ENCODE measurements at places on chromosomes 6 and 20.

- DNase-seq = peak; percentile 63
Measured at GRCh38 chr6:45746046-45746445, 269.6 kb downstream of the CLIC5 start.

- peak; percentile 46 for DNase-seq
Measured at GRCh38 chr6:4017834-4018170, 61.1 kb downstream of the FAM217A start.

- DNase-seq = no peak
Measured at GRCh38 chr20:61014491-61014890, 237.6 kb upstream of the CDH4 start.

DNA sequence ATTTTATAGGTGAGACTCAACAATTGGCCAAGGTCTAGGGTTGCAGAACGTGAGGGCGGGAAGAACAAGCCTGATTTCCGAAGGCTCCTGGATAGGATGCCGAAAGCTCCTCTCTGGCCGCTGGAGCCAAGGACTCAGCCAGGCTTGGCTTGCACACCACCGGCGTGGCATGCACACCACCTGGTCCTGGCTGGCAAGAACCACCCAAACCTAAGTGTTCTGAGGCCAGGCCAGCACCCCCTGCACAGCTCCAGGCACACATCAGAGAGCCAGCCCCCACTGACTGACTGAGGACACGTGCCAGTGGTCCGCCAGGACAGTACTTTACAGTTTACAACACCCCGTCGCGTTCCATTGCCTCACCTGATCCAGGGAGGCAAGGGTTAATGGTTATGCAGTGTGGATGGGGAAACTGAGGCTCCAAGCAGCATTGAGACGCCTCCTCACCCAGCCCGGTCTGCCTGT, 414 bp downstream of the TGM2 start:
- no peak for DNase-seq

DNA sequence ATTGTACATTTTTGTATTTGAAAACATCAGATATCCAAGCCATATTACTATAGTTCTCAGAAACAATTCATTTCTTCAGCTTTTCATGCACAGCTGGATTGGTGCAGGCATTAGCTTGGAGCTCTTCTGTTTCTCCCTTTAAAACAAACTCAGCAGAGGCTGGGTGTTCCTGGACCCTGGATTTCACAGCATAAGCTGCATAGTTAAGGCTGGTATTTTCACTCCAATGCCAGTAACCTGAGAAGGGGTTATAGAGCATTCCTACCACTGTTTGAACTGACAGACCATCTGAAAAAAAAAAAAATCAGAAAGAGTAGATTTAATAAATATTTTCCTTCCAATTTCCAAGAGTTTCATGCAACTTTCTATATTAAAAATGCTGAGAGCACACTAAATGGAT, 20.1 kb upstream of the FAXC start:
- no peak for DNase-seq

GRCh38 chr20:20812136-20812535, 99.7 kb upstream of the RALGAPA2 start:
- DNase-seq = no peak

DNA sequence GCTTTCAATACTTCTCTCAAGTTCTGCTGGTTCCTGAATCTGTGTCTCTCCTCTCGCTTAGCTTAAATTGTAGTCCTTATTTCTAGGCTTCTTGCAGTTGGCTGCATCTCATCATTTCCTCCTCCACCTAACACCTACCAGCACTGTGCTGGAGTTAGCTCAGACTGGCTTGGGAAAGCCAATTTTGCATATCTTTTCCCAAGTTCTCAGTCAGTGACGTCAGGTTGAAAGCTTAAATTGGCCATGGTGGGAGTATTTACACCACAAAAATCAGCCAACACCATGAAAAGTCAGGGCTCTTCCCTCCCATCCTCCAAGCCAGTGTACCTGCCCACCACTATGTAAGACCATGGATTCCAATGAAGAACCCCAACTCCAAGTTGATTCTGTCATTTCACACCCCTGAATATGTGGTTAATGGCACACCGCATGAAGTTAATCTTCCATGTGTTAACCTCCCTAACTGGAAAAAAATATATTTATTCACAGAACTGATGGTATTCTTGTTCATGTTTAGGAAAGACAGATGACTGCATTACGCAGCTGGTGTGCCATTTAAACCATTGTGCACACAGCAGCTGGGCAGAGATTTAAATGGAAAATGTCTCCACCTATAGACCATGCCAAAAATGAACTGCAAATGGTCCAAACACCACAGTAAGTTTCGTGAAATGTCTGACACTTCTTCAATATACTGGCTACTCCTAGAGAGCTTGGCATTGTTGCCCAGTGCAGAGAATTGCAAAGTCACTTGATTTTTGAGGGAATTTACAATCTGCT, 274.1 kb upstream of the MAP3K7 start:
- DNase-seq = peak; percentile 12

- DNase-seq = no peak
Measured at GRCh38 chr6:33313105-33313708, 671 bp downstream of the TAPBP start.

GRCh38 chr6:6626187-6626586, 37.7 kb downstream of the LY86 start:
- DNase-seq = no peak

- peak; percentile 32 for DNase-seq
Measured at GRCh38 chr6:31701666-31702404, 1.3 kb downstream of the ABHD16A start.

GRCh38 chr20:33277471-33278441, 5.3 kb upstream of the BPIFB1 start:
- no peak for DNase-seq

DNA sequence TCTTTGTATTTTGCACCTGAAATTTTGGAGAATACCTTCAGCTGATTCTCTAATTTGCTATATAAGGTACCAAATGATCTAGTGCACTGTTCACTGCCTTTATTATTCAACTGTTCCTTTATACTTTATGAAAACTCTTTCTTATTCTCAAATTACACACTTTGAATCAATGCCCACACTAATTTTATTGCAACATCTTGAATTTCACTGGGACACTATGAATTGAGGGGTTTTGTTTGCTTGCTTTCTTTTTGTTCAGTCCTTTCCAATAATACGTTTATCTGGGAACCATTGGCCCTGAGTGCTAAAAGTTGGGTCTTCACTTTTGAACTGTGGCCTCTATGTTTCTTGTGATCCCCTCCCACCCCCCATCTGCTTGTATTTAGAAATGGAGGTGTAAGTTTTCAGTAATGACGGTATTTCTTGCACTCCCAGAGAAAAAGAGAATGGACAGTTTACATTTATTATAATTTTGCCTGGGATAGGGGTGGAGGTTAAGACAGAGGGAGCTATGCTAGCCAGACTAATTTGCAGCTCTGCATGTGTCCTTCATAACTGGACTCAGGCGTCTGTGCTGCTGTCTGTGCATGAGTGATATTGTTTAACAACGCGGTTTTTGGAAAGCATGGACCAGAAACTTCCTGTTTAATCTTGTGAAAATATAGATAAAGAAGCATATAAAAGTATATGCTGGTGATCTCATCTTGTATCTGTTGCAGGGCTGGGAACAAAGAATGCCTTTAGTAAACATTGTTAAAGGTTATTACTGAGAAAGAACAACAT, 98.1 kb downstream of the DNAH8 start:
- DNase-seq = no peak

DNA sequence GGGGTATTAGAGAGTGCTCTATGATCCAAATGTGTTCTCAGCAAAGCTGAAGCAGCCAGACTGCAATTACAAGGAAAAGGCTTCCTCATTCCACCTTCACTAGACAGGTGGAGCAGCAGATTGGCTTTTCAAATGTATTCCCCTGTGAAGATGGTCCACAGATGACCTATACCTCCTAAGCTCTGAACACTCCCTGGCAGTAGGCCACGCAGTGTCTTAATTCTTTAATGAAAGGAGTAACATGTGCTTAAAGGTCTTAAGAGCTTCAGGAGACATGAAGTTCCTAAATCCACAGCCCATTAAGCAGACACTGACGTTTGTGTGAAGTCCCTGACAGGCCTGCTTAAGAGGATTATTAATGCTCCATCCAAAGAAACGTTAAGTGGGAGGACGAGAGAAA, 138.9 kb upstream of the NUP153 start:
- no peak for DNase-seq

DNA sequence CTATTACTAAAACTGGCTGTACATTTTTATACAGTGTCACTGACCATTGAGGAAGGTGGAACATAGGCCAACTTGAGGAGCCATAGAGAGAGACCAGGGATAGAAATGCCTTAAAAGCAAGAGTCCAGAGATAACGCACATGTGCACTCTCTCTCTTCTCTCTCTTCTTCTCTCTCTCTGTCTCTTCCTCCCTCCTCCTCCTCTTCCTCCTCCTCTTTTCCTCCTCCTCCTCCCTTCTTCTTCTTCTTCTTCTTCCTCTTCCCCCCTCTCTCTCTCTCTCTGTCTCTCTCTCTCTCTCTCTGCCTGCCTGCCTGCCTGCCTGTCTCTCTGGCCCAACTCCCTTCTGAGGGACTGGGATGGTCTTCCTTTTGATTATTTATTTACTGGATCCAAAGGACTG, 16.3 kb upstream of the ADIG start:
- DNase-seq = no peak

- peak; percentile 21 for DNase-seq
Measured at GRCh38 chr6:116468293-116468692, 7.1 kb downstream of the CALHM6 start.

- peak; percentile 95 for DNase-seq
Measured at GRCh38 chr6:33840048-33840926, 36.5 kb upstream of the MLN start.

- DNase-seq = peak; percentile 87
Measured at GRCh38 chr6:121849477-121849876, 414.0 kb downstream of the GJA1 start.

DNA sequence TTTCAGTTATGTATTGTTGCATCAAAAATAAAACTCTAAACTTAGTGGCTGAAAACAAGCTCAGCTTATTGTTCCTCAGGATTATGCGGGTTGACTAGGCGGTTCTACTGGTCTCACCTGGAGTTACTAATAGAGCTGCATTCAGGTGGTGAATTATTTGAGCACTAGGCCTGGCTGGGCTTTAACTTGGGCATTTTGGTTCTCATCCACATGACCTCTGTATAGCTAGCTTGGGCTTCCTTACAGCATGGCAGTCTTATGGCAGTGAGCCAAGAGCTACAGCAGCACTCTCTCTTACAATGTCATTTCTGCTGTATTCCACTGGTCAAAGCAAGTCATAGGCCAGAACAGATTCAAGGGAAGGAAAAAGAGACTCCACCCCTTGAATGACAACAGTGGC, 1.6 kb downstream of the PGBD1 start:
- DNase-seq = no peak

DNA sequence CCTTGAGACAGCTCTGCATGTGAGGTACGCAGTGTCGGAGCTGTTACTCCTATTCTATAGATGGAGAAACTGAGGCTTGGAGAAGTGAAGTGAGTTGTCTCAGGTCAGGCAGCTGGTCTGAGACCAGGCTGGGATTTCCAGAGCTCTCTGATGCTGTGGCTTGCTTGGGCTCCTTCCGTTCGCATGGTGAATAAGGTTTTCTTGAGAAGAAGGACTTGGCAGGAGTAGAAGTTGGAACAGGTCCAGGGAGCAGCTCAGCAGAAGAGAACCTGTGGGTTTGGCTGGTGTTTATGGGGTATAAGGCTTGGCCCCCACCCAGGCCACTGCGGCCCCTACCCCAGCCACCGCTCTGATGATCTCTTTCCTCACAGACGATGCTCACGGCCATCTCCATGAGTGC, 7.4 kb downstream of the SLC12A5 start:
- no peak for DNase-seq

DNA sequence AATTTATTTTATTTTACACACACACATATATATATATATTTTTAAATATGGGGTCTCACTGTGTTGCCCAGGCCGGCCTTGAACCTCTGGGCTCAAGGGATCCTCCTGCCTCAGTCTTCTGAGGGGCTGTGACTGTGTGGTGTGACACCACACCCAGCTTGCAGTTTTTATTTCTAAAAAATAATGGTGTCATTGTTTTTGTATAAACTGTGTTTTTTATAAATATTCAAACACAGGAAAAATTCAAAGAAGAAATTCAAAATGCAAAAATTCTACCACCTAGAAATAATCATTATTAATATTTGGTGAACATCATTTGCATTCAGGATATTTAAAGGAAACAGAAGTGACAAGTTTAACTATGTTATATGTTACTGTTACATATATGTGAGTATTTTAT, 3.1 kb downstream of the CCDC28A start:
- no peak for DNase-seq

GRCh38 chr6:28880894-28881780, 42.6 kb downstream of the TRIM27 start:
- DNase-seq = peak; percentile 80

GRCh38 chr20:8602389-8603116, 466.3 kb upstream of the PLCB4 start:
- no peak for DNase-seq

DNA sequence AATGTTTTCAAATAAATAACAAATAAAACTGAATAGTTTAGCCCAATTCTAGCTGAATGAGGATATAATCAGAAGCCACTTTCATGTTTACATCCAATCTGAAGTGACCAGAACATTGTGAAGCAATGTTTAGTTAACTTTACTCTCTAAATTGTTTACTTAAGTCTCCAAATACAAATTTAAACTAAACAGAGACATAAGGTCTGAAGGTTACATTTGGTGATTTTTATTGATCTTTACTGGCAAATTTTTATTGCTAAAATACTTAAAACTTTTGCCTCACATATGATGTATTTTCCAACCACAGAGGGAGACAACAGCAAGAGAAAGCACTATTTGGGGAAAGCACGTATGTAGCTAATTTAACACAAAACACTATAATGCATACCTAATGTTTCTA, 106.8 kb upstream of the THEMIS start:
- DNase-seq = no peak

- DNase-seq = no peak
Measured at GRCh38 chr6:43847741-43848630, 78.0 kb downstream of the VEGFA start.

DNA sequence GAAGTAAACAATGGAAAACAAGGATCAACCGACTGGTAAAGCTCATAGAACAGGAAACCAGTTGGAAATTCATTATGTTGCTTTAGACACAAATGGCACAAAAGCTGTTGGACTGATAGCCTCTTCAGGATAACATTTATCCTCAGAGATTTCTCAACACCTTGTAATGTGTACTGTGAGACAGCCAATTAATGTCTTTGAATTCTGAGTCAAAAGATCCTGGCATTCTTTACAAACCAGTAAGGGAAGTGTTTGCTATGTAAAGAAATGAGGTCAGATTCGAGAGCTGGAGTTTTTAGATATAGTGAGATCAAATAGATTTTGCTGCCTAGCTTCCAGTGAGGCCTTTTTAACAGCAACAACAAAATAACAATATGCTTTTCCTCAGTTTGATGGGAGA, 439.2 kb downstream of the C6orf118 start:
- no peak for DNase-seq

DNA sequence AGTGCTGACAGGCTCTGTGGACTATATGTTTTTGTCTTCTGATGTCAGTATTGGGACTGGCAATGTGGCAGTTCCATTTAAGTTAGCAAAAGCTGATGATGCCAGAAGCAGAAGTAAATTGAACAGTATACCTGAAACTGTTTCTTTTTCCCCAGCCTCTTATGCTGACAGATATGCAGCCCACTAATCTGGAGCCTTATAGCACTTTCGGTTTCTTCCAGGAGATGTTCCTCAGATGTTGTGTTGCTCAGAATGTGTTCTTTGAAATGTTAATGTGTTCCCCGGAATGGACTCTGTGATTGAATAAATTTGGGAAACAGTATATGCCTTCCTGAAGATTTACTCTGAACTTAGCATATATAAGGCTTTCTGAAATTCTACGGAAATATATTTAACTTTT, 80.7 kb upstream of the MRAP2 start:
- peak; percentile 1 for DNase-seq

GRCh38 chr6:84773133-84773430, 8.7 kb upstream of the TBX18 start:
- DNase-seq = no peak

- DNase-seq = no peak
Measured at GRCh38 chr6:14772188-14772587, 473.7 kb upstream of the JARID2 start.
